Cortex of kidney (tissue), 1 donor: ENCODE measurements at places on chromosomes 12 and 14.

DNA sequence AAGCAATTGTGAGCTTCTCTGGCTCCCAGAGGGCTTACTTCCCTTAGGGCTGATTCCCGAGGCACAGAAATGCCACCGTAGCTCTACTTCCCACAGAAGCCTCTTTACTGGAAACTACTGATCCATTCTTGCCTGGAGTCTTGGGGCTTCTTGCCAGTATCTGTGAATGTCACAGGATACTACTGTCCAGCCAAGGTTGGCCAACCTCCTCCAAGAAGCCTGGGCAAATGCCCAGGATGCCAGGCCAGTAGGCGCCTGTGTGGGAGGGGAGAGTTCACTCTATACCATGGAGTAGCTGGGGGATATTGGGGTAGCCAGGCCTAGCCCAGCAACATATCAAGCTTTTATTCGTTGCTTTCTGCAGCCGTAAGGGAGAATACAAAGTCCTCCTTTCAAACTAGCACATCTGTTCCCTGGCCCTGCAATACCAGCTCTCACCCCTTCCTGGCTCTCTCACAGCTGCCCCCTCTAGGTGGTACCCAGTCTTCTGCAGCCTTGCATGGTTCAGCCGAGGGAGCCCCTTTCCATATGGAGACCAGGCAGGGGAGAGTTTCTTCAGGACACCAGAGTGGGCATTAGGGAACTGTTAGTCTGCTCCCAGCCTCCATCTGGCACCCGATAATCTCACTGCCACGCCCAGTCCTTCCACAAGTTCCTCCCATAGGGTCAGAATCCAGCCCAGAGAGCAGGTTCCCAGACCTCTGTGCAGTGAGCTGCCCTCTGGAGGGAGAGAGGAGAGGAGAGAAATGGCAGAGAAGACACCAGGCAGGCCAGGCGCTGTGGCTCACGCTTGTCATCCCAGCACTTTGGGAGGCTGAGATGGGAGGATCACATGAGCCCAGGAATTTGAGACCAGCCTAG lies 24.3 kb upstream of the PLEK2 start:
- no peak for DNase-seq

DNA sequence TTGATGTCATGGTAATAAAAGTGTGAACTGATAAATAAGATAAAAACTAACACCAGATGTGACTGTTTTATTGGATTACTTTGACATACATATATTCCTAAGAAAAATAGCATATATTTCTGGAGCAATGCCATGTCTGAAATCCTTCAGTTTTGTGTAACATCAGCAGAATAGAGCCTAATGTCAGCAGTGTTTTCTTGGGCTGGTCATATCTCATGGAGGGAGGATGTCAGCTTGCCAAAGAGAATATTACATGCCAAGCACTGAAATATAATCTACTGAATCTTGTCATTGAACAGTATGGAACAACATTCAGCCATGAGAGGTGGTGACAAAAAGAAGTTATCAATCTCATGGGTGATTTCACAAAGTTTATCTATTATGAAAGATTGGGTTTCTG lies 220.3 kb downstream of the KLHL28 start:
- DNase-seq: no peak

- no peak for DNase-seq
These were observed 115.4 kb upstream of the KRAS start for GRCh38 chr12:25366122-25366521.

GRCh38 chr12:27951898-27952297 lies 20.6 kb downstream of the PTHLH start:
- no peak for DNase-seq

- DNase-seq: no peak
These were observed 107.0 kb upstream of the FKBP4 start for GRCh38 chr12:2687726-2688125.

DNA sequence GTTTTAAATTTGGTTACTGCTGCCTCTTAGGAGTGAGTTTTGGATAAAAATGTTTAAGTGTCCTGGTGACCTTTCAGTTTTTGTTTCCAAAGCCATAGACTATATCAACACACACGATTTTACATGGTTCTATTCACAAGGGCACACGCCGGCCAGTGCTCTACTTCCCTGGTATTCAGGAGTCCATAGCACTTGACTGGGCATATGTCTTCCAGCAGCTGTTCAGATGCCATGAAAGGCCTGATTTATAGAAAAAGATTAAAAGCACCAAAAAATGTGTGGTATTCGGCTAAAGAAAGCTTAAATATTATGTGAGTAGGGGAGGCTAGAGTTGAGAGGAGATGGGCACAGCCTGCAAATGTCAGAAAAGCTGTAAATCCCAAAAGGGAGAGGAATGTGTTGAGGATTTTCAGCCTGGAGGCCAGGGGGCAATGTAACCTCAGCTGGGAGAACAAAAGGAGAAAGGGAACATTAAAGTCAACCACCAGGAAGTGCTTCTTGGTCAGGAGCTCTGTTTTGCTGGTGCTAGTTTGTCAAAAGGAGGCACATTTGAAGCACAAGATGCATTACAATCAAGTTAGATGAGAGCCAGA lies 478.4 kb downstream of the RAD51B start:
- no peak for DNase-seq

DNA sequence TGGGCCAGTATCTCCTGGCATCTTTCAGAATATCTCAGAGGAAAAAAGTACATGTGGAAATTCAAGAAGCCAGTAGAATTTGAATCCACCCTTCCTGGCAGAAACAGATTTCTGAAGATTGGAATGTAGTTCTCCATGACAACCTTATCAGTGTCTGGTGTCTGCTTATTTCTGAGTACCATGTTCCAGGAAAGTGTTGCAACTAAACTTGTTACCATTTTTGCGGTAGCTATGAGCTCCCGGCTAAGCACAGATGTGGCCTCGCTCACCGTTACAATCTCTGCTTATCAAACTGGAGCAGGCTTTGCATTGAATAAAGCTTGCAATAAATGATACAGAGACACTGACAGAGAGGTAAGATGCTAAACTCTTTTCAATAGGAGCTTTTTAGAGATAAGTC lies 13.0 kb upstream of the ITPR2 start:
- no peak for DNase-seq

GRCh38 chr12:117063162-117063911 lies 35.9 kb downstream of the TESC start:
- no peak for DNase-seq

DNA sequence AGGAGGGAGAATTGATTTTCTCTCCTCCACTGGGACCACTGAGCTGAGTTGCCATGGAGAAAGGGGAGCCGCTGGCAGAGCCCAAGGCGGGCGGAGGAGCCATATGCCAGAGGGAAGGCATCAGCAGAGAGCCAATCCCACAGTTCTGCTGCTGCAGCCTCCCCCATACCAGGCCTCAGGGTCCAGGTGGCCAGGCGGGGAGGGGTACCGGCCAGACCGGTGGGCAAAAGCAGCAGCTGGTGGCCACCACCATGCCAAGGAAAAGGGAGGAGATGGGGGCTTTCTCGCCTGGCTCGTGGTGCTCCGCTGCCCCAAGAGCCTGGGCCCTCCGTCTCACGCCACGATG lies 72.8 kb downstream of the PITPNM2 start:
- DNase-seq: no peak
